ENCODE measurements at places on chromosomes 11 and 22.
A peak's percentile ranks its signal among the peaks of the same experiment; 100 is the strongest.

GRCh38 chr11:28342716-28343115 is 234.5 kb downstream of the METTL15 start:
- DNase-seq = peak; percentile 14

- no peak for DNase-seq
Measured at GRCh38 chr22:31962387-31963125, 18.2 kb downstream of the YWHAH start.

DNA sequence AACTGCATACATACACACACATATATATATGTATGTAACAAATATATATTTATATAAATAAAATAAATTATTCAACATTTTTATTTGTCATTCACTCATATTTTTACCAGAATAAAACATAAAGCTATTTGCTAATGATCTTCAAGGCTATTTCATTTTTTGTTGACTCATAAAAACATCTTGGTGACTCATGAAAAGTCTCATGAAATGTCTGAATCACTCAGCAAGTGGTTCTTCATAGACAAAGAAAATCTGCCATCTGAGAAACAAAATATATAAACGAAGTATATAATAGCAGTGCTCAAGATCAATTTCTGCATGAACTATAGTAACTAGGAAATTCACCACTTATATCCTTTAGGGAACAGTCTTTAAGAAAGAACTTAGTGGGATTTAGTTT is 764.8 kb upstream of the FAT3 start:
- DNase-seq = no peak

DNA sequence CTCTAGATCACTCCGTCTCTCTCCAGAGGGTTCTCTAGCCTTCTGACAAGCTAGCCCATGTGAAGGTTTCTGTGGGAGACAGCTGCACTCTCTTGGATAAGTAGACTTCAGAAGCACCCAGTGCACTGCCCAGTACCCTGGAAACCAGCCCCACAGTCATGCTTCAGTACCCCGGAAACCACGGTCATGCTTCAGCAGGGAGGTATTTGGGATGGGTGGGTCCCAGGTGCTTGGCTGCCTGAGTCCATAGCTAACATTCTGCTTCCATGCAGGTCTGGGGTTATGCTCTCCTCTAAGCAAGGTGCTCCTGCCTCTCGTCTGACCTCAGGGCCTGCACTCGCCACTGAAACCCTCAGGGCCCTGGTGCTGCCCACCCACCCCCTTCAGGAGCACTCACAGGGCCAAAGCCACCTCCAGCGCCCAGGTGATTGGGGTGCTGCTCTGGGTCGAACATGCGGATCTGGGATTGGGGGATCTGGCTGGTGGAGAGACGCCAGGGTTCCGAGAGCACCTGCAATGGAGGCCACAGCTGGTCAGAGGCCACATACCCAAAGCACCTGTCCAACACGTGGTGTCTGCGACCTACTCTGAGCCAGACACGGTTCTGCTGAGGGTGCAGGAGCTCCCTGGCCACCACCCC is 7.3 kb upstream of the SYCE3 start:
- DNase-seq = no peak

GRCh38 chr22:34055525-34056200 is 135.4 kb upstream of the LARGE1 start:
- DNase-seq = peak; percentile 6

DNA sequence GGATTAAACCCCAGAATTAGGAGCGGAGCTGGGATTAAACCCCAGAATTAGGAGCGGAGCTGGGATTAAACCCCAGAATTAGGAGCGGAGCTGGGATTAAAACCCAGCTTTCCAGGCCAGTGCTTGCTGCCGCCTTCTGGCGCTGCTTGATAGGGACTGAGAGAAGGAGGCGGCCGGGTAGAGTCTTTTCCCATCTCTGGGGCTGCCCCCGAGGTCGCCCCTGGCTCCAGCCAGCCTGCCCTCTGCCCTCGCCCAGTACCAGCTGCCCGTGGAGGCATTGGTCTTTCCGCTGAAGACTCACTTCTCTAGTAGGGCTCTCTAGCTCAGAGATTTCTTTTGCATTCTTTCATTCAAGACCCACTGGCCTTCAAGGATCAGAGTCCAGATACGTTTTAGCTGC is 5.2 kb downstream of the TRMU start:
- no peak for DNase-seq

GRCh38 chr11:2271327-2272227 is 1.2 kb upstream of the ASCL2 start:
- no peak for DNase-seq

DNA sequence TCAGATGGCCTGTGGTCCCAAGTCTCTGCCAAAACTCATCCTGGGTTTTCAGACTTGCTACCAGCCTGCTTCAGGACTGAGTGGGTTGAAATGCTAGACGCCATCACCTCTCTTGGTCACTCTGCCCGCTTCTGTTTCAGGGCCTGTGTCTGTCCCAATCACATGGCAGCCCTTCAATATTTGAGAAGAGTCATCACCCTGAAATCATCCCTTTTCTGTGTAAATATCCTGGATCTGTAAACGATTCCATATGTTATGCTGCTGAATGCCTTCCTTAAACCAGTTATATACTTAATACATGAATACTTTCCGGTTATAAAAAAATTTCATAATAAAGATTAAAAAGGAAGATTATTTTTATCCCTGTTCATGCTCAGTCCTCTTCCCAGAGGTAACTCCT is 39.8 kb upstream of the TLCD5 start:
- DNase-seq = peak; percentile 59

DNA sequence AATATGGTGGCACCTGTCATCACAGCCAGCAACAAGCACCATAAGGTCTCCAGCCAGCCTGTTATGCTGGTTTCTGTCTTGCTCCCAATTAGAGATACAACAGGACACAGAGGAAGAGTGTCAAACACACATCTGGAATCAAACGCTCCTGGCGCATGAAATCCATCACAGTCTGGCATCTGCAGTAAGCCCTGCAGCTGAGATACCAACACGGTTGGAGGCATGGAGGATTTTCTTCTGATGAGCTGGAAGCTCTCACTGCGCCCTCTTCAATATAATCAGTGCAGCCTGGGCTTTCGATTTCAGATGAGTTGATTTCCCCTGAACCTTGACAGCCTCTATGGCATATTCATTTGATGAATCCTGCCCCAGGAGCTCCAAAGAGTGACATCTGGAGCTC is 27.8 kb upstream of the CARS1 start:
- no peak for DNase-seq

- peak; percentile 8 for DNase-seq
Measured at GRCh38 chr11:1201395-1202153, 21.3 kb upstream of the MUC5B start.

- DNase-seq = no peak
Measured at GRCh38 chr11:79374727-79375126, 66.1 kb downstream of the TENM4 start.

DNA sequence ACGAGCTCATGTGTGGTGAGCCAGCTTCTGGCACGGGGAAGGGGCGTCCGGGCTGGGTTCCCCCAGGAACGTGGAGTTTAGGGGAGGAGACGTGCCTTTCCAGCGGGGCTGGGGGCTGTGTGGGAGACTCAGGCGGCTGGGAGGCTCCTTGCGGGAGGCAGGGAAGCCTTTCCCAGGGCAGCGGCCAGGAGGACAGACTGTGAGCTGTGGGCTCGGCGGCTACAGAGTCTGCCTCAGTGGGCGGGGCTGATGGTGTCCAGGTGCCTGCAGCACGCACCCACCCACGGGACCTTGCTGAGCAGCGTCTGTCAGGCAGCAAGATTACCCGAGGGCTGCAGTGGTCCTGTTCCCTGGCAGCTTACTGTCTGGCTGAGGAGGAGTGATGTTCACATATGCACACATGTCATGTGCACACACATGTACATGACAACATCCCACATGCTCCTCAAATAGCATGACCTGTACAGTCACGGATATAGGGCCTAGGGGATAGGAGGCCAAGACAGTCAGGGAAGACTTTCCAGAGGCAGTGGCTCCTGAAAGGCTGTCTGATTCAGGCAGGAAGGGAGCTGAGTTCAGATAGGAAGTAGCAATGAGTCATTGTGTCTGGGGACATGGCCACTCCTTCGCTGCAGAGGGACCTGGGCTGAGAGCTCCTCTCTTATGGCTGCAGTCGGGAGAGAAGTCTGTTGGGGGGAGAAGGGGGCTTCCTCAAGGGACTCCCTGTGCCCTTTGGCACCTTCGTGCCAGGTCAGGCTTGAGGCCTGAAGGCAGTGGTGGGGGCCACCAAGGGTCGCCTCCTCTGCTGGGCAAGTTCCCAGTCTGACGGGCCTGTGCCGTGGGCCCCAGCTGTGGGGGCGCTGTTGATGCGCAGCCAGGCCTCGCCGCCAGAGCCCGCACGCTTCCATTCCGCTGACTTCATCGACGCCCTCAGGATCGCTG is 23.3 kb upstream of the PPP6R3 start:
- peak; percentile 55 for DNase-seq

- no peak for DNase-seq
Measured at GRCh38 chr11:2466869-2467694, 22.3 kb downstream of the KCNQ1 start.

Data from AG10803 (cell line).